ENCODE measurements at places on chromosomes 13 and 19. TPM values are rescaled to one million over a fixed set of nuclear protein-coding genes. Genes with fewer than 3 reads are reported as not detected.
A peak's percentile ranks its signal among the peaks of the same experiment; 100 is the strongest.

MEX3D gene
- 9.4 TPM for total RNA-seq

DNA sequence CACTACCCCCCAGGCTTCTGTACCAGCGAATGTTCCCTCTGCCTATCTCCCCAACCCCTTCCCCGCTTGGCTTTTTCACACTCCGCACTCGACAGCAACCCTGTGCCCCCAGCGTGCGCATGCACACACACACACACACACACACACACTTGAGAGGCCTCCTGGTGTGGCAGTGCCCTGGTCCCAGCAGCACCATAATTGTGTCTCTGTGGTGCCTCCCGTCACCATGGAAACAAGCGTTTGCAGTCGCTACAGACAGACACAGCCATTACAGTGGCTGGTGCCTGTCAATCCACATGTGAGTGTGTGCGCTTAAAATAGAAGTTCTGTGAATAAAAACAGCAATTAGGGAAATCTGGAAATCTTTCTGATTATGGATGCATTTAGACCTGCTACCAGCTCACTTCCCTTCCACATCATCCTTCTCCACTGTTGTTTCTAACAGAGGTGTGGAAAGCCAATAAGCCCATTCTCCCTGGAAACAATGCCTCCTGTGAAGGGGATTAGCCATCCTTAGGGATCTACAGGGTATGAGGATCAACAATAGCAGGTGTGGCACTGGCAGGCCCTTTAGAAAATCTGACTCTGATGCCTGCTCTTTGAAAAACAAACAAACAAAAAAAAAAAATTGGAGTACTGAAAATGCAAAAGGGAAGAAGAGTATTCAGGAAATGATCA lies 146.3 kb downstream of the DCLK1 start:
- no peaks in the 10 kb centered on the region for H3K27me3 ChIP-seq
- DNase-seq: no peak
- no peak overlapping the region for H3K4me3 ChIP-seq
- H3K36me3 ChIP-seq: no peaks in the 10 kb centered on the region
- H3K27ac ChIP-seq: no peak overlapping the region

DNA sequence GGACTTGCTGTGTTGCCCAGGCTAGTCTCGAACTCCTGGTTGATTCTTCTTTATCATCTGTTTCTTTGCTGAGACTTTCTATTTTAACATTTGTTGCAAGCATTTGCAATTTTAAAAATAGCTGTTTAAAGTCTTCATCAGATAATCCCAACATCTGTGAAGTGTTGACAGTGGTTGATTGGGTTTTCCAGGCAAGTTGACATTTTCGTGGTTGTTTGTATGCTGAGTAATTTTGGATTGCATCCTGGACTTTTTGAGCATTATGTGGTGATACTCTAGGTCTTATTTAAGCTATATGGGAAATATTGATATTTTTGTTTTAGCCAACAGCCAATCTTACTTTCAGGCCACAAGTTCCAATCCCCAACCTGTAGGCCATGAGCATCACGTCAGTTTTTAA lies 25.1 kb downstream of the AP1M1 start:
- H3K36me3 ChIP-seq: peaks cover 50% of the 10 kb centered on the region
- DNase-seq: no peak
- no peaks in the 10 kb centered on the region for H3K27me3 ChIP-seq
- H3K4me1 ChIP-seq: no peaks in the 10 kb centered on the region

DNA sequence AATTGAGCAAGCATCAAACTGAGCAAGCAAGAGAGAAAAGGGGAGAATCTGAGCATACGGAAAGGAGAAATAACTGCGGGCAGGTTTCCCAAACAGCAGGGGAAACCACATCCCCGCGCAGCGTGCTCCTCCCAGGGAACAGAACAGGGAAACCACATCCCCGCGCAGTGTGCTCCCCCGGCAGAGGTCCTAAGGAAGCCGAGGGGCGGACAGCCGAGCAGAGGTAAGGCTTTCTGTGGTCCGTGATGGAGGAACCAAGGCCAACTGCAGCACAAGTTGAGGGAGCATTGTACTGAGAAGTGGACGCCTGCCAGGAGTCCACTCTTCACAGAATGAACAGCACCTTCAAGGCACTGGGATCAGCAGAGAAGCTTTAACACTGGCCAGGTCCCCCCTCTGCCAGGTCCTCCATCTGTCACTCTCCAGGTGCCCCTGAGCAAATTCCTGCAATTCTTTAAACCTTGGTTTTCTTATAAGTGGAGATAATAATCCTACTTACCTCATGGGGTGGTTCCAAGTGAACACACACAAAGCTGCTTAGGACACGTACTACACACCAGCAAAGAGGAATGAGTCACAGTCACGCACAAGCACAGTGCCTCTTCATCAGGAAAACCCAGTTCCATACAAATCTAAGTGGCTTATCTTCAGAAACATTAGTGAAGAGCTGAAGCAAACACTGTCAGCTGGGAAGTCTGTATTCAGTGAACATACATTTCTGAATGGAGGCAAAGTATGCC lies 23.0 kb upstream of the LAMP1 start:
- no peaks in the 10 kb centered on the region for H3K4me1 ChIP-seq
- no peaks in the 10 kb centered on the region for H3K27me3 ChIP-seq
- no peaks in the 10 kb centered on the region for H3K36me3 ChIP-seq
- DNase-seq: no peak
- H3K27ac ChIP-seq: no peak overlapping the region

GRCh38 chr19:10816691-10817090 lies 19.3 kb downstream of the TMED1 start:
- no peaks in the 10 kb centered on the region for H3K36me3 ChIP-seq
- no peaks in the 10 kb centered on the region for H3K27me3 ChIP-seq
- peak overlapping the region; percentile 16 for H3K4me3 ChIP-seq
- peak overlapping the region; percentile 43 for H3K27ac ChIP-seq
- H3K4me1 ChIP-seq: no peaks in the 10 kb centered on the region
- no peak for DNase-seq
